Activated naive CD4-positive, alpha-beta T cell (primary cell): ENCODE measurements at places on chromosomes 2 and 18.

GRCh38 chr2:241011751-241012510, 13.5 kb downstream of the SNED1 start:
- DNase-seq = no peak

DNA sequence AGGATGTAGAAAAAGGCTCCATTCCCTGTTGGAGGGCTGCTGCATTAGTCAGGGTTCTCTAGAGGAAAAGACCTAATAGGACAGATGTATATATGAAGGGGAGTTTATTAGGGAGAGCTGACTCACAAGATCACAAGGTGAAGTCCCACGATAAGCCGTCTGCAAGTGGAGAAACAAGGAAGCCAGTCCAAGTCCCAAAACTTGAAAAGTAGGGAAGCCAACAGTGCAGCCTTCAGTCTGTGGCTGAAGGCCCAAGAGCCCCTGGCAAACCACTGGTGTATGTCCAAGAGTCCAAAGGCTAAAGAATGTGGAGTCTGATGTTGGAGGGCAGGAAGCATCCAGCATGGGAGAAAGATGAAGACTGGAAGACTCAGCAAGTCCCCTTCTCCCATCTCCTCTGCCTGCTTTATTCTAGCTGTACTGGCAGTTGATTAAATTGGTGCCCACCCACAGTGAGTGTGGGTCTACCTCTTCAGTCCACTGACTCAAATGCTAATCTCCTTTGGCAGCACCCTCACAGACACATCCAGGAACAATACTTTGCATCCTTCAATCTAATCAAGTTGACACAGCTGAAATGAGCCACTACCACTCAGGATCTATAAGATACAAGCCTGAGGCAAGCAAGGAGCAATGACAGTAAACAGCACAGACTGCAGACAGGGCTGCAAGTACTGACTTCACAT, 30.0 kb upstream of the ATG16L1 start:
- no peak for DNase-seq

DNA sequence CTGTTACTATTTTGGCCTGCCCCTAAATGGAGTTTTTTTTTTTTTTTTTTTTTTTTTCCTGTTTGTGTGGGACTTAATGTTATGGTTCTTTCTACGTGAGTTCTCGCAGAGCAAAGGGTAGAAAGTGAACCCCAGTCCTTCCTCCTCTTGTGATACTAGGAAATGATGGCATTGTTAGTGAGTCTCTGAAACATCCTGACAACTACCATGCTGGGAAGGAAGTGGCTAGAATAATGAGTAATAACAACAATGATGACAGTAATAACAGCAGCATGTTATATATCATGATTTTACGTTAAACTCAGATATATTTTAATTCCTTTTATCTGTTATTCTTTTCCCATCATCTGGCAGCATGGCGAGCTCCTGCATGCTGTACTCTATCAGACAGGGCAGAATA, 216.2 kb upstream of the LINC00305 start:
- no peak for DNase-seq

DNA sequence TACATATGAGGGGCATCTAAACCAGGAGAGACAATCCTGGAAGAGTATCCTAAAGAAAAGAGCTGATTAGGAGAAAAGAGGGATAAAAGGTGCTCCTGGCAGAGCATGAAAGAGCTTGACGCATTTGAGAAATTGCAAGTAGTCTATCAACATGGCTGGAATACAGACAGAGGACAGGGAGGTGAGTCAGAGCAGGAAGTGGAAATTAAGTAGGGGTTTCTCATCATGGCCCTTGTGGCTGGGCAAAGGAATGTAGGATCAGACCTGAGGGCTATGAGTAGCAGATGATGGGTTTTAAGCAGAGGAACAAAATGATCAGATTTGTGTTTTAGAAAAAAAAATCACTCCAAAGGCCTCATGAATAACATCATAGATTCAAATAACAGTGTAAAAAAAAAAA, 49.2 kb upstream of the UGP2 start:
- DNase-seq = no peak

DNA sequence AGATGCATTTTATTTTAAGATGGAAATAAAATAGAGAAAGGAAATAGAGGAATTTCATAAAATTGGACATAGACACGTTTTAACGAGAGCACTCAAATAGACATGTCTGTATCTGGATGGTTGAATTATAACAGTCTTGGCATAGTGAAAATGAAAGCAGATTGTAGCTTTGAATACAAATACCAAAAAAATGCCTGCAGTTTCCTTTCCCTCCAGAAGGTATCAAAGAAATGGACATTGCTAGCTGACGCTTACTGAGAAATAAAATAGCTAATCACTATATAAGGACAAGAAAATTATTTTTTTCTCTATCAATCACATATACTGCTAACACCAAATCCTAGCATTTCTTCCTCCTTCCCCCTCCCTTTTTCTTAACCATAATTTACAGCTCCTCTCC, 11.4 kb upstream of the MAPRE2 start:
- DNase-seq = no peak

- DNase-seq = no peak
These were observed 124.9 kb upstream of the ETAA1 start for GRCh38 chr2:67272195-67272594.

DNA sequence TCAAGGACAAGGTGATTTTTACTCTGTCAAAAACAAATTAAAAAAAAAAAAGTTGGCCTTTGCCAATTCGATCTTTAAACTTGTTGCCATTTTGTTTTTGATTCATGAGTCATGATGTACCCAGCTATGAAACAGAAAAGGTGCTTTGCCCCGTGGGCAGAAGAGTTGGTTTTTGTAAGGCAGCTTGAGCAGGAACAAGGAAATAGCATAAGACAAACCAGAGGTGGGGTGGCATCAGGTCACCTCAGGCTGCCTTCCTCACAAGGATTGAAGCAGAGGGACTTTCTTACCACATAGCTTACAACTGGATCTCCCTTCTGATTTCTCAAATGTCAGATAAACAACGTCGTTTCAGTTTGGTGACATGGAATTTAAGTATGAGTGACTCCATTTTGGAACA, 123.8 kb downstream of the ARL4C start:
- DNase-seq = no peak

DNA sequence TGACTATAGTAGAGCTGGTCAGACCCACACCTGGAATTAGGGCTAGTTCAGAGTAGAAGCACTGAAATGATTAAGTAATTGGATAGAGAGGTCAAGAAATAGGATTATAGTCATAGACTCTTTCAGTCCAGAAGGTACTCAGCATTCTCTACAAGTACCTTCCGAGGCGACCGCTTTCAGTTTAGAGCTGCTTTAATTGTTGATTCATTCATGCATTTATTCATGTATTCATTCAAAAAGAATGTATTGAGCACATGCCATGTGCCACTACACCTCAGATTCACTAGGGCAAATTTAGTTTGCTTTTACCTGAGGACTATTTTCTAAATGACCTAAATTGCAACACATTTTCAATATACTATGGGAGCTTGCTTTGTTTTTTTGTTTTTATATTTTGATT, 48.7 kb downstream of the CRIM1 start:
- DNase-seq = no peak

- DNase-seq = no peak
These were observed 32.1 kb upstream of the SPAG16 start for GRCh38 chr2:213252206-213252605.

DNA sequence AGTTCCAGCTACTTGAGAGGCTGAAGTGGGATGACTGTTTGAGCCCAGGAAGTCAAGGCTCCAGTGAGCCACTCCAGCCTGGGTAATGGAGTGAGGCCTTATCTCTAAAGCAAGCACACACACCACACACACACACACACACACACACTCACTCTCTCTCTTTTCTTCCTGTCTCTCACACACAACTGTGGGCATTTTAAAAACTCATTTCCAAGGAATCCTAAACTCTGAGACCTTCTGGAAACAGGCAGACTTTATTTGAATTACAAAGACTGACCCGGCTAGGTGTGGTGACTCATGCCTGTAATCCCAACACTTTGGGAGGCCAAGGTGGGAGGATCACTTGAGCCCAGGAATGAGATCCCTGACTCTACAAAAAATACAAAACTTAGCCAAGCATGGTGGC, 21.3 kb downstream of the WDSUB1 start:
- DNase-seq = no peak

DNA sequence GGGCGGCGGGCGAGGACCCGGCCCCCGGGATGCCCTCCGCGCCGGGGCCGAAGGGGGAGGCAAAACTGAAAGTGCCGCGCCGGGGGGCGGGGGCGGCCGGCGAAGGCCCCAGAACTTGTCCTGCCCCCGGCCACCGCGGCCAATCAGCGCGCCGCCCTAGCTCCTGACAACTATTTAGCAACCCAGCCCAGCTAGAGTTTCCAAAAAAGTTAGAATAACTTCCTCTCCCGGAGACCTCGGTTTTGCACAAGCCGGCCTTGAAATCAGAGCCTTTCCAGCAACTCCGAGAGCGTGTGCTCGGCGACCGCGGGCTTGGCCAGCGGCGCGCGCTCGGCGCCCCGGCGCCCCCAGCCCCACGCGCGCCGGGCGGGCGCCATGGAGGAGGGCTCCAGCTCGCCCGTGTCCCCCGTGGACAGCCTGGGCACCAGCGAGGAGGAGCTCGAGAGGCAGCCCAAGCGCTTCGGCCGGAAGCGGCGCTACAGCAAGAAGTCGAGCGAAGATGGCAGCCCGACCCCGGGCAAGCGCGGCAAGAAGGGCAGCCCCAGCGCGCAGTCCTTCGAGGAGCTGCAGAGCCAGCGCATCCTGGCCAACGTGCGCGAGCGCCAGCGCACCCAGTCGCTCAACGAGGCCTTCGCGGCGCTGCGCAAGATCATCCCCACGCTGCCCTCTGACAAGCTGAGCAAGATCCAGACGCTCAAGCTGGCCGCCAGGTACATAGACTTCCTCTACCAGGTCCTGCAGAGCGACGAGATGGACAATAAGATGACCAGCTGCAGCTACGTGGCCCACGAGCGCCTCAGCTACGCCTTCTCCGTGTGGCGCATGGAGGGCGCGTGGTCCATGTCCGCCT, at the start of gene TWIST2:
TSS of gene TWIST2 (plus strand) at position 245 of the 850 bp plus-strand sequence. CDS start at position 376, 131 bp downstream.
- no peak for DNase-seq

- no peak for DNase-seq
These were observed 294.6 kb upstream of the CCDC68 start for GRCh38 chr18:55253814-55254213.

DNA sequence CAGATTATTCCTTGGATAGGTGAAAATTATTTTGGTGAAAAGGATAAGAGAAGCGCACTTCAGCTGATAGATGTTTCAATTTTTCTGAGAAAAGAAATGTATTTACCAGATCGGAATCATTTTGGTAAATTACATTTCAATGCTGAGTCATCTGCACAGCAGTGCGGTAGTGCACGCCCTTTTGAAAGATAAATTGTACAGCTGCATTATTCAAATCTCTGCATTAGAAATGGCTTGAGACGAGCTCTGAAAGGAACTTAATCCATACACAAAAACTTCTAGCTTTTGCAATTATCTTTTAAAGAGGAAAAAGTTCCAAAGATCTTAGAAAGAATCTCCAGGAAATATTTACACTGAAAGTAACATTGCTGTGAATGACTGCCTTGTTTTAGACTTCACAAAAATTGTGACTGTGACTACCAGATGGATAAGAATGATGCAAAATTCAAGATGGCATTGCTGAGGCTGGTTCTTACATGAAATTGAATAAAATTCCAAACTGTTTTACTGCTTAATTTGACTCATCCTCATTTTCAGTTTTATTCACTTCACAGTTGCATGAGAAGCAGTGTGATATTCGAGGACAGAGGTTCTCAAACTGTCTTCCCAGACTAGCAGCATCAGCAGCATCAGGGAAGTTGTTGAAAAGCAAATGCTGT, 161.7 kb downstream of the RND3 start:
- DNase-seq = no peak

DNA sequence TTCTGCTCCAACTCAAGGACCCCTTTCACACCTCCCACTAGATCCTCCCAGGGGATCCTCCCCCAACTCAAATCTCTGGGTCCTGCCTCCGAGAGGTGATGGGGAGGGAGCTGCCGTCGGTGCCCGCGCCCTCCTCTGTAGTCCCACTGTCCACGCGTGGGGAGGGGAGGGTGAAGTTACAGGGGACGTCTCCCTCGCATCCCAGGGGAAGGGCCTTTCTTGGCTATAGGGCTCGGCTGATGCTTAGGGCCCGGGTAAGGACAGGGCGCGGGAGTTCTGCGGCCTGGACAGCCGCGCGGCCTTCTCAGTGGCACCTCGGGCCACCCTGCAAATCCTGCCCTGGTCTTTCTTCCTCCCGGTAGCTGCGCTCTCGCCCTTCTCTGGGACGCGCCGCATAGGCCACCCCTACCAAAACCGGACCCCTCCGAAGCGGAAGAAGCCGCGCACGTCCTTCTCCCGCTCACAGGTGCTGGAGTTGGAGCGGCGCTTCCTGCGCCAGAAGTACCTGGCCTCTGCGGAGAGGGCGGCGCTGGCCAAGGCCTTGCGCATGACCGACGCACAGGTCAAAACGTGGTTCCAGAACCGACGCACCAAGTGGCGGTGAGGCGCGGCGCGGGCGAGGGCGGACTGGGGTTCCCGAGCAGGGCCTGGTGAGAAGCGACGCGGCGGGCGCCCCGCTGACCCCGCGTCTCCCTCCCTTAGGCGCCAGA, 1.2 kb downstream of the TLX2 start:
- DNase-seq = no peak

GRCh38 chr2:230327418-230328154, 593 bp downstream of the SP140L start:
- no peak for DNase-seq

- DNase-seq = no peak
These were observed 27.4 kb downstream of the ITSN2 start for GRCh38 chr2:24332791-24333540.

GRCh38 chr2:38438133-38438882, 61.2 kb upstream of the ATL2 start:
- DNase-seq = no peak

DNA sequence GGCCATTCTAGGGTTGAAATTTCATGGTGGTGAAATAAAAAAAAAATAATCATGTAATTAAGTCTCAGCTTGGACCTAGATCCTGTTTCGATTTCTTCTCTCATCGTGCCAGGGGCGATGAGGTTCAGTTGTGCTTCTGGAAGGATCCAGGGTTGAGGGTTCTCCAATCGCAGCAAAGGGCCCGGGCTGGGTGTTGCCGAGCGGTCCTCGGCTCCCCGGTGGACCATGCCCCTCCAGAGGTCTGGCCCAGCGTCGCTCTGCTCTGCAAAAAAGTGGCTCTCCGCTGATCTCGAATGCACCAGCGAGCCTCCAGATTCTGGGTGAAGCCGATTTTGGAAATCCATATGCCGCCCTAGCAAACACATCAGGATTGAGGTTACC, 39.0 kb downstream of the EN1 start:
- no peak for DNase-seq

GRCh38 chr2:216066230-216066629, 15.4 kb downstream of the PECR start:
- DNase-seq = no peak
